Activated T-cell treated with anti-CD3 and anti-CD28 coated beads for 4 hours (primary cell): ENCODE measurements at places on chromosomes 5 and 9.

- peak; percentile 66 for DNase-seq
Observed at GRCh38 chr5:134577796-134578577, 52.5 kb downstream of the JADE2 start.

GRCh38 chr5:172790496-172790889, 19.5 kb upstream of the DUSP1 start:
- DNase-seq: no peak

DNA sequence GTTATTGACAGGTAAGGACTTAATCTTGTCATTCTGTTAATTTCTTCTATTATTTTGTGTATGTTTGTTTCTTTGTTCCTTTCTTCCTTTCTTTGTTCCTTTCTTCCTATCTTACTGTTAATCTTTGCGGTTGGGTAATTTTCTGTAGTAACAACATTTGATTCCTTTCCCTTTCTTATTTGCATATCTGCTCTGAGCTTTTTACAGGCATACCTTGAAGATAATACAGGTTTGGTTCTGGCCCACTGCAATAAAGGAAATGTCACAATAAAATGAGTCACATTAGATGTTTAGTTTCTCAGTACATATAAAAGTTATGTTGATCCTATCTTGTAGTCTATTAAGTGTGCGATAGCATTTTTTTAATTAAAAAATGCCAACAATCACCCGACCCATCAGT, 440.7 kb downstream of the NFIB start:
- DNase-seq: no peak

DNA sequence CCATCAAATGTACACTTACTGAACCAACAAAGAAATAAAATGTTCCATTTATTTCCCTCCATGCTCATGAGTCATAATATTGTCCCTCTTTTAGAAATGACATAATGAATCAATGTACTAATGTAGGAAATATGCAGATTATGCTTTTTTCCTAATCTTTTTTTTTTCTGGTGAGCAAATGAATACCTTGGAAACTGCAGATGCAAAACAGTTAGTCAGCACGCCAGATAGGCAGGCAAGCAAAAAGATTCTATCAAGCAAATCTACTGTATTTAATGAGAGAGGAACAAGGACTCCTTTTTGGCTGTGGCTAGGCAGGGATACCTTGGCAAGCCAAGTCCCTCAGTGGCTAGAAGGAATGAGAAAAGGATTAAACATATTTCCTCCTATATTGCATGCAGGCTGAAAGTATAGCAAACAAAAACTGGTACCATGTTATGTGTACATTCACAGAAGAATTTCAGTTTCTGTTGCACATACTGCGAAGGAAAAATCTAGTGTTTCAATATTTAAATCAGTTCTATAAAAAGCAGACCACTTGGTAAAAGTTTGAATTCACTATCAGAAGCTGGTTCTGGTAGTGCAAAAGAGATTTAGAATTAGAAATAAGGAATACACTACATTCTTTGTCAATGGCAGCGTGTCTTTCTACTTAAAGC, 605.4 kb downstream of the TLE1 start:
- DNase-seq: no peak

DNA sequence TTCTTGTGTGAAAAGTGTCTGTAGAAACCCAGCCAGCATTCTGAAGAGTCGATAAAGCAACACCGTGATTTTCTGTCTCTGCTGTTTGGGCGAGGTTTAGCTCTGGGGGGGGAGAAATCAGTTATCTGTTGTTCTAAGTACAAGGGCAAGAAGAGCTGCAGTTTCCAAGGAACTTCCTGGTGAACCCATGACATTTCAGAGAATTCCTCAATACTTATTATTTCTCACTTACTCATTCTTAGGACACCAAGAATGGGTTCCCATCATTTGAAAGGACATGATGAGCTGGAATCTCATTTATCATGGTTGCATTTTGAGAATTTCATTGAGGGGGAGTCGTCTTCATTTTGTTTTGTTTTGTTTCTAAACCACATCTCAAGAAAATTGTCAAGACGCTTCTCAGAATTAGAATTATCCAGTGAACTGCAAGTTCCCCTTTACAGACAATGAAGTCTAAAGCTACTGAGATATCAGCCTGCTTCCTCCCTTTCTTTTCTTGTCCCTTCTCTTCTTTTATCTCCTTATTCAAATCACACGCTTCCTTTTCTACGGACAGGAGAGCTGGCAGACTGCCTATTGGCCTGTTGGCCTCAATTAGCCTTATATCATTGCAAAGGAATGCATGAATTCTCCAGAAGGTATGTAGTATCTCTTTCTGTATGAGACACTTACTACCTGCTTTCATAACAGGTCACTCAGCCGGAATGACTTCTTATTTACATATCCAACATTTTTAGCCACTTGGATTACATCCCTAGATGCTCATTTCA, 53.7 kb downstream of the ZNF462 start:
- no peak for DNase-seq

GRCh38 chr5:151070449-151070848, 10.4 kb downstream of the TNIP1 start:
- no peak for DNase-seq

DNA sequence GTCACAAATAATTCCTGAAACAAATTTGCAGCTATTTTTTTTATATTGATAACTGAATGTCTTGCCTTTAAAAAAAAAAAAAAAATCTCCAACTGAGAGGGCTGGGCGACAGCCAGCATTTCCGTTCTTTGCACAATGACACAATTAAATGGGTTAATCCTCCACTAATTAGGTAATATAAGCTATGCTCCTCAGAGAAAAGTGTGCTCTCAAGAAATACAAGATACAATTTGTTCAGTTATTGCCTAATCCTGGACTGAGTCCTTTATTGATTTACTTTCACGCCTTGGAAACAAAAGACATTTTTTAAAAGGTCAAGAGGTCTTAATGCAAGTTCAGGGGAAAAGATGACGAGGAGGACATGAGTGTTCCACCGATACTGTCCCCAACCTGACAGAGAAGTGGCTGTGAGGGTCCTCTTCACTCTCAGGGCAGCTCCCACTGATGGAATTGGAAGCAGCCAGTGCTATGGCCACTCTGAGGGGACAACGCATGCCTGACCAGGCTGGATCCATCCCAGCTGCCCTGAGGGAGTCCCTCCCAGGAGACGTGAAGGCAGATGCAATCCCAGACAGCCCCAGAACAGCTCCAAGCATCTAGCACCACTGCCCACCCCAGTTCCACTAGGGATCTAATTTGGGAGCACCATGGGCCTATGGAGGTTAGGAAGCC, 220.7 kb downstream of the GNA14 start:
- DNase-seq: no peak

DNA sequence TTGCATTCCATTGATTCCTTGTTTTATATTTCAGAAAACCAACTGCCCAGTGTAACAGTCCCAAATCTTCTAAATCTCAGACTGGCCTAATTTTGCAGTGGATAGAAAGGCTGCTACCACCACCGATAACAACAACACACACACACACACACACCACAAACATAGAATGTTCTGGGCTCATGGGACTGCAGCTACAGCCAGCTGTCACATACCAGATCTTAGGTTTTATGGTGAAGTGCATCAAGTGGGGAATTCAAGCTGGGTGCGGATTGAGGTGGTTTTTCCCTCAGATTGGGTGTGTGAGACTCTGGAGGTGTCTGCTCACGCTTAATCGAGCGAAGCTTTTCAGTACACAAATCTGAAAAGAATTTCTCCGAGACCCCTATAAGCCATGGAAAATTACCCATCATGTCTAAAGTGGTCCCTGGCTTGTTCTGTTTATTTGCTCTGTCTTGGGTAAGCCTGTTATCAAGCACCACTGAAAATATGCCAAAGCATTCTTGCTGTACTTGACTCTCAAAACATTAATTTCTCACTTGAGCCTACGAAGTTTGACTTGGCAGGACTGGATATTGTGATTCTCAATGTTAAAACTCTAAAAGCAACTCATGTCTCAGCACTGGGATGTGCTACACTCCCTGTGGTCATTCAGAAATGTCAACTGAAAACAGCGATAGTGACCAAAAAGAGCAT, 71.1 kb downstream of the ALDH7A1 start:
- no peak for DNase-seq

DNA sequence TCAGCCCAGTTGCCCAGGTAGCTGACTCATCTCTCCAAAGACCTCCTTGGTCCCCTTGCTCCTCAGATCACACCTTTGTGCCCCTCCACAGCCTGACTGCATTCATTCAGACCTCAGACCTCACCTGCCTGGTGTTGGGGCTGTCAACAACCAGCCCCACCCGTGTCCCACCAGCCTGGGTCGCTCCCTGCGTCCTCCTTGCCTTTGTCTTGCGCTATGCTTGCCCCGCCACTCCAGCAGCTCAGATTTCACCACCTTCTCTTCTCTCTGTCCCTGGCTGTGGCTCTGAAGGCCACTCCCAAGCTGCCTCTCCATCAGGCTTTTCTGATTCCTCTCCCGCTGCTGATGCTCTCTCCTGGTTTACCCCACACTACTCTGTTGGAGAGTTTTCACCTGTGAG, 103.5 kb downstream of the MVB12B start:
- no peak for DNase-seq

GRCh38 chr9:115398313-115398650, 280.3 kb upstream of the TNC start:
- DNase-seq: no peak

DNA sequence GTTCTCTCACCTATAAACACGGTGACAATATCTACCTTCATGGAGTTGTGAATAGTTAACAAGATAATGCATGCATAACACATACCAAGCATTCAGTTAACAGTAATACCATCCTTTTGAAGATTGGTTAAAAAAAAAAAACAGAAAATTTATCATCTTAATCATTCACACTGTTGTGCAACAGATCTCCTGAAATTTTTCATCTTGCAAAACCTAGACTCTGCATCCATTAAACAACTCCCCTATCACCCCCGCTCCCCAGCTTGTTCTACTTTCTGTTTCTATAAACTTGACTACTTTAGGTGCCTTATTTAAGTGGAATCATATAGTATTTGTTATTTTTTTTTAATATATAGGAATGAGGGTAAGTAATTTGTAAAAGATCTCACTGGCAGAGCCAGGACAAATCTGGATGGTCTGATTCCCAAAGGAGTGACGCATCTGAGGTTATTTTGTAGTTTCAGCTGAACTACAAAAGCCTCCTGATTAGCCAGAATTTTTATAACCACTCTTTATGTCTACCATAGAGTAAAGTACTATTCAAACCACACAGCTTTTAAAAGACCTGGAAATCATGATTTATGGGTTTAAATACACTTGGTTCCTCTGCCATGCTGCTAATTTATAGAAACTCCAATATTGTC, 93.0 kb downstream of the FANCC start:
- DNase-seq: no peak

DNA sequence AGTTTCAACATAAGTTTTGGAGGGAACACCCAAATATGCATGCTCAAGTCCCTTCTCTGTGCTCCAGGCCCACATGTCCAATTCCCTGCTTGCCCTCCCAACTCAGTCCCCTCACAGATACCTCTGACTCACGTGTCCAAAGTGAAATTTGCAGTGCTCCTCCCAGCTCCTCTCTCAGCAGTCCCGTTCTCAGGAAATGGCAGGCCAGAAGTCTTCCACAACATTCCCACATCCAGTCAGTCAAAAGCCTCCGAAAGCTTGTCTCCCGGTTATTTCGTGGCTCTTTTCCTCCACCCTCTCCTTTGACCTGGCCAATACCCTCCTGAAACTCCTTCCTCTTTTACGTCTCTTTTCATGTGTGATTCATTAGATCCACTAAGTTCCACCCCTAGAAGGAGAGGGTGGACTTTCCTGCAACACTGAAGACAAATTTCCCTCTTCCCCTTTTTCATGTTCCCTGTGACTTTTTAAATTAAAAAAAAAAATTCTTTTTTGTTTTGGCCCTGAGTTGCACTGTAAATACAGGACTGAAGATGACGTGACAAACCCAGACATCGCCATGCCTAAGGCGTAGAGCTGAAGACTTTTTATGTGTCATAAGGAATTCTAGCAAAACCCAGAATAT, 12.8 kb upstream of the MGAT1 start:
- no peak for DNase-seq

- no peak for DNase-seq
Observed at GRCh38 chr5:123035360-123035917, 1.1 kb downstream of the PPIC start.

DNA sequence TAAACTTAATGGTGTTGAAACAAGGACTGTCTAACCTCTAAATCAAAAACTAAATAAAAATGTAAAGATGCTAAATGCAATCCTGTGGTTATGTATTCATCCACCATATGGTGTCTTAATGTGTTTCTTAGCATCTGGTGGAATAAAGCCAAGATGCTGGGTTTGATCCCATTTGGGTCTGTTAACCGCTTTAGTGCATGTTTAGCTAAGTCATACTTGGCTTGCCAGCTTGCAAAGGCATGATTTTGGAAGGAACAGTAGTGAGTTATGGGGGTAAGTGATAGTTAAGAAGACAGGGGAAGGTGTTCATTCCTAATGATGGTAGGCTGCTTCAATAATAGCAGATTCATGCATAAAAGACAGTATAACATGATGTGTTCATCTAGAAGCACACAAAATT, 139.0 kb upstream of the SLC27A6 start:
- DNase-seq: no peak

GRCh38 chr5:52754051-52754450, 33.7 kb upstream of the ITGA1 start:
- no peak for DNase-seq
